ENCODE measurements at places on chromosomes 2 and 18. TPM values are rescaled to one million over a fixed set of nuclear protein-coding genes. Genes with fewer than 3 reads are reported as not detected.

- no peaks in the 10 kb centered on the region for H3K27me3 ChIP-seq
- no peak for DNase-seq
- no peak overlapping the region for H3K27ac ChIP-seq
These were observed 180.7 kb downstream of the NCK2 start for GRCh38 chr2:105925390-105925789.

DNA sequence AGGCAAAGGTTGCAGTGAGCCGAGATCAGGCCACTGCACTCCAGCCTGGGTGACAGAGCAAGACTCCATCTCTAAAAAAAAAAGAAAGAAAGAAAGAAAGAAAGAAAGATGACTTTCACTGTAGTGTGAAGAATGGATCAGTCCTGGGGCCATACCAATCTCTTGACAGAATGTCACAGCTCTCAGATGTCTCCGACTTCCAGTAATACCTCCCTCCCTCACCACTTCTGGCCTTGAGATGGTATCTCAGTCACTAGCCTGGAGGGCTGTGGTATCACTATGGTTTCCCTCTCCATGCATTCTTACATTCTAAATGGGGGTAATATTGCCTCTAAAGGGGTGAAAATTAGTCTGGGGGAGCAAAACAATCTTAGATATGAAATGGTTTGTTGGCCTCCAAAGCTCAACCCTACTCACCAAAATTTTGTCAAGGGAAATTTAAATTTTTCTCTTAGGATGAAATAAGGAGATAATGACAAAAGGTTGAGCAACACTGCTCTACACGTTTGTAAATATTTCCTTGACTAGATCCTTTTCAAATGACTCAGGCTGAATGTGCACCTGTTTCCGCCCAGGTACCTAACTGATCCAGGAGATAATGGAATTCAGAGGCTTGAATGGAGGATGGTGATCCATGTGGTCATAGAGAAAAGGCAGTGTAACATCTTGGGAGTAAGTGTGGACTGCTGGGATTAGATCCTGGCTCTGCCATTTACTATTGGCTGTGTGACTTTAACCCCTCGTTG is 19.9 kb upstream of the SPRED2 start:
- no peaks in the 10 kb centered on the region for H3K27me3 ChIP-seq
- H3K27ac ChIP-seq, result no peak overlapping the region
- H3K4me1 ChIP-seq, result peaks cover 16% of the 10 kb centered on the region
- H3K36me3 ChIP-seq, result no peaks in the 10 kb centered on the region

DNA sequence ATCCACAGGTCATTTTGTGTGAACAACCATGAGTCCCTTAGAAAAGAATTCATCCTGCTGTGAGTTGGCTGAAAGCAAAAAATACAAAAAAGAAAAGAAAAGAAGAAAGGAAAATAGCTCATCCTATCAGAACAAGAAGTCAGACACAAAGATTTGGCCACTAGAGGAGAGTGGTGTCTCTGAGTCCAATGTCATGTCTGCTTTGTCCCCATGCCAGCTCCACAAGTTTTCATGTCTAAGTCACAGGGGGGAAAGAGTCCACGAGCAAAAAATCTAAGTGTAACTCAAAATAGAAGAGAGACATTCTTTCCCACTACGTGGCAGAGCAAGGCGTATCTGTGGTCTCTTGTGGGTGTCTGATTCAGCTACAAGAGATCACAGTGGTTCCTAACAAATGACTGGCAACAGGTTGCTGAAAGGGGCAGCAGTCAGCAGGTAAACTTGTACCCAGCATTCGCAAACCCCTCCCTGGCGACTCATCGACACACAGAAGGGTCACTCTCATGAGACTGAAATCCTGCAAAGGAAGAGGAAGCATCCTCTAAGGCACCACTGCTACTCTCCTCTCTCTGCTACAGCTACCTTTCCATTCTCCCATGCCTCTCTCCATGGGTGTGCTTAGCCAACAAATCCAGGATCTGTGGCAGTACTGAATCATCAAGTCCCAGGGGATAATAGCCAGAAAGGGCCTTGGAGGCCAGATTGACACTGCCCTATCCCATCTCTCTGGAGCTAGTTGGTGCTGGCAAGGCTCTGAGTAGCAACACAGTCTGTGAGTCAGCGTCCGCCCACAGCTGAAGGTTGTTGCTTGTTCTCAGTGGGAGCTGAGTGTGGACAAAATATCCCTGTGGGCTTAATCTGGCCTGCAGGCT is 123.0 kb upstream of the SLC39A10 start:
- H3K36me3 ChIP-seq, result no peaks in the 10 kb centered on the region
- peaks cover 33% of the 10 kb centered on the region for H3K4me1 ChIP-seq
- H3K27ac ChIP-seq, result peak overlapping the region; percentile 96
- no peaks in the 10 kb centered on the region for H3K27me3 ChIP-seq
- peak; percentile 95 for DNase-seq

- H3K27me3 ChIP-seq, result no peaks in the 10 kb centered on the region
- H3K4me1 ChIP-seq, result peaks cover 13% of the 10 kb centered on the region
- no peak for DNase-seq
- no peak overlapping the region for H3K4me3 ChIP-seq
These were observed 89.2 kb upstream of the ITGA4 start for GRCh38 chr2:181367906-181368435.

GRCh38 chr2:1137264-1137663 is 186.6 kb downstream of the SNTG2 start:
- no peak overlapping the region for H3K4me3 ChIP-seq
- no peaks in the 10 kb centered on the region for H3K4me1 ChIP-seq
- H3K27me3 ChIP-seq, result no peaks in the 10 kb centered on the region

DNA sequence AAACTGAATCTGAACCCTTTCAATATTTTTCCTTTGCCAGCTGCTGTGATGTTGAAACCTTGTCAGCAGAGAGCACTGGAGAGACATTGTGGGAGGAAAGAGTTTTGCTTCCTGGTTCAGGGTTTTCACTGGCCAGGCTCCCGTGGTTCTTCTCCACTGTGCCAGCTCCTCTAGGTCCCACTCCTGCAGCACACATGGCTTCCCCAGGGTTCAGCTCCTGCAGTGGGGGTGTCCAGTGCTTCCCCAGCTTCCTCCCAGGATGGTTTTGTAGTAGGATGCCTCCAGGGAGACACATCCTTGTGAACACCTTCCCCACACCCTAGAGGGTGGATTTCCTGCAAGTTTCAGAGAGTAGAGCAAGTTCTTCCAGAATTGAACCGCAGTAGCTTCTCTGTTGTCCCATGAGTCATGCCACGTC is 24.0 kb upstream of the SULT1C3 start:
- peak; percentile 19 for DNase-seq
- H3K27me3 ChIP-seq, result no peaks in the 10 kb centered on the region
- no peaks in the 10 kb centered on the region for H3K36me3 ChIP-seq
- no peak overlapping the region for H3K4me3 ChIP-seq

DNA sequence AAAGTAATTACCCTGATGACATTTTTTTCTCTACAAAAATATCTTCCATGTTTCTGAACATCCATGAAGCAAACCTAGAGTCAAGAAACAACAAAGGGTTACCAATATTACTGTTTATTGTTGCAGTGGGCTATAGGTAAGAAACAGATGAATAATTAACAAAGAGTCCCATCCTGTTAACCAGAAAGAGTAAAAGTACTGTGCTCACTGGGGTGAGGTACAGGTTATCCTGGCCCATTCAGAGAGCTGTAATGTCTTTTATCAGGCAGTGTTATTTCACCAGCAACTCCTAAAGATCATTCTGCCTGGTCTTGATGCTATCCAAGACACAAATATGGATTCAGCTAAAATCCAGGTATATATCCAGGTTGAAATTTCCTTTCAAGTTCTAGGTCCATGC is 754.9 kb downstream of the SATB2 start:
- H3K27me3 ChIP-seq, result no peaks in the 10 kb centered on the region
- DNase-seq, result no peak
- no peaks in the 10 kb centered on the region for H3K36me3 ChIP-seq
- H3K4me1 ChIP-seq, result no peaks in the 10 kb centered on the region
- H3K27ac ChIP-seq, result no peak overlapping the region

RAX gene
- not detected for total RNA-seq

FBXO36 gene
- 1.9 TPM for total RNA-seq

CD207 gene
- not detected for total RNA-seq

LRRTM4 gene
- 0.59 TPM for total RNA-seq

DQX1 gene
- 0.73 TPM for total RNA-seq

CHRND gene
- total RNA-seq, result not detected
